ENCODE measurements at places on chromosomes 7 and 10.
A peak's percentile ranks its signal among the peaks of the same experiment; 100 is the strongest.

DNA sequence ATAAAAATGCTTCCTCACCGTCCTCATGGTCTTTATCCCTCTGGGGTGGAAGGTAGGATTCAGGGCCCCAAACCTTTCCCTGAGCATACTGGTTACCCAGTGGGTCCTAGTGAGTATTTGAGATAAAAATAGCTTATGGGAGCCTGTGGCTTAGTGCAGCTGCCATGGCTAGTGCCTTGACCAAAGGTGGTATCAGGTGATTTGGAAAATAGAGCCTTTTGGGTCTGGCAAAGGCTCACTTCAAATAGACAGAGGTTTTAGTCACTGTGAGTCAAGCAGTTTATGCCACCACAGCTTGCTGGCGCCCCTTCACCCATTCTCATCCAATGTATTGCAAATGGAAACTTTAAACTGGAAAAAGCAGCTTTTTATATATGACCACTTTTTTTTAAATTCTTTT, 30.4 kb downstream of the PLAU start:
- DNase-seq = no peak

DNA sequence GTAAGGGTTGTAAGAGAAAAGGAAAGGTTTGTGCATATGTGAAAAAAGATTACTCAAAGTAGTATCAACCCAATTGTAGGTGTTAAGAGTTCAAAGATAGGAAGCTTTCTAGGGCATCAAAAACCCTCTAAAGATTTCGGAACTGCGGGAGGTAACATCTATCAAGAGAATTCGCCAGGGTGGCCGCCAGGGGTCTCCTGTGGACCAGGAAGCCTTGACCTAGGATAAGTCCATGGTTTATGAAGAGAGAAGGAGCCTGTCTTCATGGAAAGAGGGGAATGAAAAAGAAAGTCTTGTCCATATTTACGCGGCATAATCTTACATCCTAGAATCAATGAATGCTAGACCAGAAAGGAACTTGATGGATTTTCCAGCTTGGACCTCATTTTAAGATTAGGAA, 140.7 kb upstream of the CALCR start:
- peak; percentile 21 for DNase-seq

DNA sequence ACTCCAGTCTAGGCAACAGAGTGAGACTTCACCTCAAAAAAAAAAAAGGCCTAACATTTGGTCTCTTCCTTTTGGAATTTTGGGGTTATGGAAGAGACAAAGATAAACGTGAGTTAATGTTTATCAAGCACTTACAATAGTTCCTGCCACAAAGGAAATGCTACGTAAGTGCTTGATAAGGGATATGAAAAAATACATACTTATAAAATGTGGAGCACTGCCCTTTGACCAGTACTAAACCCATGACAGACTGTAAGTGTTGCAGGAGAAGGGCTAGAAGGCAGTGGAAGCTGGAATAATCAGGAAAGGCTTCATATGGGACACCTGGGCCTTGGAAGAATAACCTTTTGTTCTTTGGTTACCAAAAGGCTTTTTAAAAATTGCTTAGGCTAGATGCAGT, 25.5 kb downstream of the TMEM248 start:
- no peak for DNase-seq

DNA sequence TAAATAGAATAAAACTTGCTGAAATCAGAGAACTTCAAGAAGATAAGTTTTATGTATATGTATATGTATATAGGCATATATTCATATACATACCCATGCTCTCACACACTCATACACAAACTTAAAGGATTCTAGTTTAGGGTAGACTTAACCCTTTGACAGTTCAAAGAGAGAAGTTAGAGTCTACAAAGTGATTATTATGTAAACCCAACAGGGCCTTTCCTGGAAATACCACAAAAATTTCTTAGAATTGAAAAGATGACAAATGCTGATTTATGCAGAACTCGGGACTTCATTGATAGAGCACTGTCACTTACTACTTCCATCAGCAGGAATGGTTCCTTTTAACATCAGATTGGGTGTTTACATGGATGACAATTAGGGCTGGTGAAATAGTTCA, 763.5 kb downstream of the AUTS2 start:
- DNase-seq = no peak

Data from lower leg skin (tissue), 4 donors.